HuH-7.5 (cell line): ENCODE measurements at places on chromosomes 7 and 10.

GRCh38 chr7:30789334-30789711, 18.1 kb downstream of the MINDY4 start:
- DNase-seq = no peak

DNA sequence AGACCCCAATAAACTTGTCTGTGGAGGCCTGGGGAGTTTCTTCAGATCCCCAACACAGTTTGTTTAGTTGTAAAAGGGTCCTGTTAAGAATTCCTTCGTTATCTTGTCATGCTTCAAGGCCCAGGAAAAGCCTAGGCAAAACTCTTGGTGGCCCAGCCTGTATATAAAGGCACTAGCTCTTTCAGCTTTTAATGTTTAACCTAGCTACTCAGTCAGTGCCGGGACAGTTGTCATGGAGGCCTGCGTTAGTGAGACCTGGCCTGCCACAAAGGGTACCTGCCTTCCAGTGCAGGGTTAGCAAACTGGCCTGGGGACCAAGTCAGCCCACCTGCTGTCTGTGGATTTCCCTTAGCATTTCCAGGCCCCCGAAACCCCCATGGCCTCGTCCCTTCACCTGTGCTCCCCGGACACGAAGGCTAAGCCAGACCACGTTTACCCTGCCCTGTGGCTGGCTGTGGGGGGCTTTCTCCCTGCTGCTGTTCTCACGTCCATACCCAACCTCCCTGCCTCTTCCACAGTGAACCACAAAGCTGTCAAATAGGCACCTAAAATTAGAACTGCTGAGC, 96.9 kb upstream of the PPP2R2D start:
- DNase-seq = no peak

DNA sequence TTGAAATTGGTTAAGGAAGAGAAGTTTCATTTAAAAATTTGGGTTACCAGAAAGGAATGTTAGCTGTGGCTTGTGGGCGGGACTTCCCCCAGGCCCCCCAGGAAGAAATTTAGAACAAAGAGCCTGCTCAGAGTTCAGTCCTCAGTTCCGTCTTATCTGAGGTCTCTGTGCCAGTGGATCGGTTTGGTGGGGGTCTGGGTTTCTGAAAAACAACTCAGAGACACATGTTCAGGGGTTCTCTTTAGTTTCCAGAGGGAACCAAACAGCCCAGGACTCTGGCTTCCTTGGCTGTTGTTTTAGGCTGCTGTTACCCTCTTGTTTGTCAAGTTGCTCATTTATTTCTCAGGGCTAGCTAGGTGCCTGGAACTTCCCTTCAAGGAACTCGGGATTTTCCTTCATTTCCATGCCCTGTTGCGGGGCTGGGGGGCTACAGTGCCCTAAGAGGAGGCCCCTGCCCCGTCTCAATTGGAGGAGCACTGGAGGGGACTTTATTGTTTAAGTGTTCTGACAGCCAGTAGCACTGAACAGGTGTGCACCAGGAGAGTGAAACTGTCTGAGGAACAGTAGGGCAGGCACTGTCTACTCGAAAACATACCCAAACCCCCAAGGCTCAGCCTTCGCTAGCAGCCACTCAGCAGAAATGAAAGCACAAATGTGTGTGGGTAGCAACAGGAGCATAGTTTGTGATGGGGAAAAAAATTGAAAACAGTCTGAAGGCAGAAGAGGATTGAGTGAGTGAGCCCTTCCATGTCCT, 59.9 kb downstream of the ALOX5 start:
- DNase-seq = no peak

DNA sequence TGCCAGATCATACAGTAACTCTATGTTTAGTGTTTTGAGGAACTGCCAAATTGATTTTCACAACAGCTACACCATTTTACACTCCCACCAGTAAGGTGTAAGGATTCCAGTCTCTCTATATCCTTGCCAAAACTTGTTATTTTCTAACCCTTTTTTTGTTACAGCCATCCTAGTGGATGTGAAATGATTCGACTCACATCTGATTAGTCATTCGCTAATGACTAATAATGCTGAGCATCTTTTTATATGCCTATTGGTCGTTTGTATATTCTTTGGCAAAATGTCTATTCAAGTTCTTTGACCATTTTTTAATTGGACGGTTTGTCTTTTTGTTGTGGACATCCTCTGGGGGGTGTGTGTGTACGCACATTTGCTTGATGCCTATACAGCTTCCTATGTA, 142.8 kb downstream of the DGKB start:
- DNase-seq = no peak

GRCh38 chr7:127119517-127119916, 133.2 kb downstream of the GRM8 start:
- DNase-seq = no peak
